Epithelial cell of proximal tubule (primary cell): ENCODE measurements at places on chromosomes 2 and 18.

DNA sequence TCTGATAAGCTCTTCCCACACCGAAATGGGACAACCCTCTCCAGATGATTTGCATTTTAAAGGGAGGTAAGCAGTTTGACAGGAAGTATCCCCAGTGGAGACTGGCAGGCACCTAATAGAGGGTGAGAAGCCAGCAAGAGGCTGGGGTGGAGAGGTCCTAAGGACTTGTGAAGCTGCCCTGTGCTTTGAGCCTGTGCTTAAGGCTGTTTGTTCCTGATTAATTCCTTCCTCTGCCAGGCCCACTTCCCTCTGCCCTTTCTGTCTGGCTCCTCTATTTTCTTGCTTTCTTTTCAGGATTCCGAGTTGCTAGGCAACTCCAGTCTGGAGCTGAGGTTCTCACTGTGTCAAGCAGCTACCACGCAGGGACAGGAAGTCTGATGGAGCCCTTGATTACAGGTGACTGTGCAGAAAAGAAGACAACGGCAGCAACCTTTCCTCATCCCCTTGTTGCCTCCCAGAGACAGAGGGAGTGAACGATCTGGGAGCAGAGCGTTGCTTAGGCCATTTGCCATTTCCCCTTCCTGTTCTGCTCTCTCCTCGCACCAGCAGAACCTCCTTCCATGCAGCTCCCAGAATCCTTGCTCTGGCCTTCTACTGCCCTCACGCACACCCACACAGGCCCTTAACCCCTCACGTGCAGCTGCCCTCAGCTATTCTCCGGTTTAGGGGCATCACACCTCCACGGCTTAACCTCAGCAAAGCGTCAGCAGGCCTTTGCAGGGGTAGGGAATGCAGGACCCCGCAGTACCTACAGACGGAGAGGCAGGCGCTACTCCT lies 103.6 kb upstream of the CELF4 start:
- DNase-seq, result no peak

DNA sequence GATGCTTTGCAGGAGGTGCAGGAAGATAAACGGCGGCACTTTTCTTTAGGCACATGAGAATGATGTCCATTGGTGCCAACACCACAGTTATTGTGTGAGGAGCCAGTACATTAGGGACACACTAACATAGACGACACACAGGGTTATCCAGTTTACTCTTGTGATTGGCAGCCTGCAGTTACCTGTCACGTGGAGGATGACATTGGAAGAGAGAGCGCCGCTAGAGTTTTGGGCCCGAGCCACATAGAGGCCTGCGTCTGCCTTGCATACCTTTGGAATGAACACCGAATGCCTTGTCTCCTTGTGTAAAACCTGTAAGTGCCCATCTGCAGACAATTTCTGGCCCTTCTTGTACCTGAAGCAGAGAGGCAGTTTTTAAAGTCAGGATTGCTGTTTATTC lies 26.9 kb upstream of the TTN start:
- DNase-seq, result no peak

GRCh38 chr2:142682528-142682927 lies 194.9 kb upstream of the KYNU start:
- DNase-seq, result no peak

DNA sequence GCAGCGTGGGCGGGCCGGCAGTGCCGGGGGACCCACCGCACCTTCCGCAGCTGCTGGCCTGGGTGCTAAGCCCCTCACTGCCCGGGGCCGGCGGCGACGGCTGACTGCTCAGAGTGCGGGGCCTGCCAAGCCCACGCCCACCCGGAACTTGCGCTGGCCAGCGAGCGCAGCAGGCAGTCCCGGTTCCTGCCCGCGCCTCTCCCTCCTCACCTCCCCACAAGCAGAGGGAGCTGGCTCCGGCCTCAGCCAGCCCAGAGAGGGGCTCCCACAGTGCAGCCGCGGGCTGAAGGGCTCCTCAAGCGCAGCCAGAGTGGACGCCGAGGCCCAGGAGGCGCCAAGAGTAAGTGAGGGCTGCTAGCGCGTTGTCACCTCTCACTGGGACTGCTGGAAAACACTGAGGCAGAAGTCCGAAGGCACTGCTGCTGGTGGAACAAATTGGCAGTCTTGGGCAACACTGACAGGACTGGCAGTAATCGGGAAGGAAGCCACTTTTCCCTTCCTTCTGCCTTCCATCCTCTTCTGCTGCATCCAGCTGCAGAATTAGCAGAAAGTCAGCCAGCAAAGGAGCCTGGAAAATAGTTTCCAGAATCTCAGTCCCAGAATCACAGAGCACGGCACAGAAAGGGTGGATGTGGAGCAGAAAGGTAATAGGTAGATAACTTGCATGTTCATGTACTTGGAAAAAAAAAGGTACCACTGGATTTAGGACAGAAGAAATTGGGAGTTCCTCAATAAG lies 179.4 kb upstream of the FN1 start:
- no peak for DNase-seq

DNA sequence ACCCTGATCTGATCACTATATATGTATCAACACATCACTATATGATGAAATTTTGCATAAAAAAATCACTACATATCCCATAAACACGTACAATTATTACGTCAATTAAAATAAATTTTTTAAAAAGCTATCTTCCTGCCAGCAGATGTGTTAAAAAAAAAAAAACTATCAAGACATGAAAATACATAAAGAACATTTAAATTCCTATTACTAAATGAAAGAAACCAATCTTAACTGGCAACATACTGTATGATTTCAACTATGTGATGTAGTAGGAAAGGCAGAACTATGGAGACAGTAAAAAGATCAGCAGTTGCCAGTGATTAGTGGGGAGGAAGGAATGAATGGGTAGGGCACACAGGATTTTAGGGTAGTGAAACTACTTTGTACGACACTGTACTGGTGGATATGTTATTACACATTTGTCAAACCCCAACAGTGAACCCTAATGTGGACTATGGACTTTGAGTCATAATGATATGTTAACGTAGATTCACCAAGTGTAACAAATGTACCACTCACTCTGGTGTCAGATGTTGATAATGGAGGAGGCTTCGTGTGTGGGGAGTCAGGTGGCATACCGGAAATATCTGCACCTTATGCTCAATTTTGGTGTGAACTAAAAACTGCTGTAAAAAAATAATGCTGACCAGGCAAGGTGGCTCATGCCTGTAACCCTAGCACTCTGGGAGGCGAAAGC lies 27.4 kb downstream of the USP34 start:
- DNase-seq, result peak; percentile 86

DNA sequence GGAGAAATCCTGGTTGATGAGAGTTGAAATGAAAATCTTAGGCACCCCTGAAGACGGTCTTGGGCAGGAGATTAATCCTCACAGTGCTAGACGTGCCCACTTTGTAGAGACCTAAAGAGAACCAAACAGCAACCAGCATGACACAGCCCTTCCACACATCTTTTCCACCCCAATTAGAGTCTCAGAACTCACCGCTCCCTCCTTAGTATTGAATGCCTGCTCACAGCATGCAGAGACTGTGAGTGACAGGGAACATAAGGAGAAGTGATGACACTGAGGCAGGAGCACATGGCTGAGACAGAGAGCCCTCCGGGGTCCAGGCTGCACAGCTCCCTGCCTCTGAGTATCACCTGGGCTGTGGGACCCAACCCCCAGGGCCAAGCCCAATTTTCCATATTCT lies 367.6 kb downstream of the EIPR1 start:
- DNase-seq, result no peak

- DNase-seq, result peak; percentile 56
Observed at GRCh38 chr2:9699139-9700108, 68.6 kb upstream of the YWHAQ start.

GRCh38 chr18:57533006-57533867 lies 53.3 kb downstream of the FECH start:
- DNase-seq, result no peak

GRCh38 chr2:228655331-228655730 lies 473.8 kb upstream of the SPHKAP start:
- no peak for DNase-seq

DNA sequence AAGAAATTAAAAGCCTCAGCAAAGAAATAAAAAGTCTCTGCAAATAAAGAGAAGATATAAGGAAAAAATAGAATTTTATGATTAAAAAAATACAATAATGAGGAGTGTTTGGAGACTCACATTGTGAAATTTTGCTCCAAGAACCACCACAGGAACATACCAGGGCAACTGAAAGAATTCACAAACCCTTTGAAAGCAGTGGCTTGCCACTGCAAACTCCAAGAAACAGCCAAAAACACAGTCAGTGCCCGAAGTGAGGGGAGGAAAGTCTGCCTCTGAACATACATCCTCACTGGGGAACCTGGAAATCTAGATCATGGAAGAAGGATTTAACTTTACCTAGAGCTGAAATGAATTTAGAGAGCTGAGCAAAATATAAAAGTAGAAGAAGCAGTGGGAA lies 33.1 kb downstream of the EVA1A start:
- no peak for DNase-seq

- DNase-seq, result no peak
Observed at GRCh38 chr2:10984418-10985135, 72.8 kb downstream of the KCNF1 start.

DNA sequence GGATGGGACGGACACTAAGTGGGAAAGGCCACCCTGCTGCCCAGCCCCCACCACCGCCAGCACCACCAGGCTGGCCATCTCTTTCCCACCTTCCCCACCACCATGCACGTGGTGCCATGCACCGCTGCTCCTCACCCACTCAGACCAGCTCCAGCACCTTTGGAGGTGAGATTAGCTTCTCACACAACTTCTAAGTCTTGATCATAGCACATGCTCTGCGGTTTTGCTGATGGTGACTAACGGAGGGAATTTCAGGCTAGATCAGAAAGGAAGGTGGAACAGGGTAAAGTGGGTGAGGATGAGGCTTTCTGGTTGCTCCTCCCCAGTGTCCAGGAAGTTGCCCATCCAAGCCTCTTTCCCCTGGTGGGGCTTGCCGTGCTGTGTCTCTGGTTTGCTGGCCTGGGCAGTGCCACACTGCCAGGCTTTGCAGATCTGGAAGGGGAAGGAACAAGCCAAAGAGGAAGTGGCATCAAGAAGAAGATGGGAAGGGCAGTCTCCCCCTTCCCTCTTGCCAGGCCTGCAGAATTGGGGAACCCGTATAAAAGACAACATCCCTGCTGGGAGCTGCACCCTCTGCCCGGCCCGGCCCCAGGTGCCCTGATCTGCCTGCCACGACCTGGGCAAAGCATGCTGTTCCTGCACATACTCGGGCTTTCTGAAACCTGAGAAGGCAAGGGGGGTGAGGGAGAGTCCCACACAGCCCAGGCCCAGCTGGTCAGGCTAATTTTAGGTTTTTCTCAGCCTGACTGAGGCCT lies 44.3 kb upstream of the CAB39 start:
- DNase-seq, result no peak

GRCh38 chr18:44805643-44806042 lies 125.0 kb downstream of the SETBP1 start:
- DNase-seq, result no peak

DNA sequence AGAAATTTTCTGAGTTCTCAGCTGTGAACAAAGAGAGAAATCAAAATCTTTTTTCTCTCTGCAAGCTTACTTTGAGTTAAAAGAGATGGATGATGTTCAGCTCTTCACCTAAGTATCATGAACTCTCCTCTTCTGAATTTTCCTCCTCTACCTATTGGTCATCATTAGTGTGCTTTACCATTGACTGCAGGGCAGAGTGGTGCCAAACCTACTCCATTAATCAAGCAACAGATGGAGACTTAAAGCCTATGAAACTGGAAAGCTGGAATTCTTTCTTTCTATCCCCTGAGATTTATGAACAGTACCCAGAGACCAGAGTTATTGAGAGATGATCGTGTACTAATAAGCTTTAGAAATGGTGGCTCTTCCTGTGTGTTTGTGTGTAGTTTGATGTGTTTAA lies 31.3 kb upstream of the LINC00305 start:
- DNase-seq, result no peak

DNA sequence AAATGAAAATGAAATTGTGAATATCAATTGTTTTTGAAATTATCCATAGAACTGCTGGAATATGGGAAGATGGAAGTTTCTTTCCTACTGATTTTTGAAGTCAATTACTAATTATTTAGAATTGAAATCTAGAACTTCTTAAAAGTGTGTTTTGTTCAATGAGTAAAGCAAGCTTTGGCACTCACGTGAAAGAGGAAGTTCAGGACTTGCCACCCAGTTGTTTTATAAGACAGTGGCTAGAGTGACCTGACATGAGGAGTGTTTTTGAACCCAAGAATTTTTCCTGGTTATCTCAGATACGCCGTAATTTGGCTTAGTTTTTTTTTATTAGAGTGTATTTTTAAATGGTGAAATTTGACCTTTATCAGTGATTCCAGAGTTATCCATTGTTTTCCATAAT lies 3.5 kb downstream of the MXD1 start:
- DNase-seq, result no peak

DNA sequence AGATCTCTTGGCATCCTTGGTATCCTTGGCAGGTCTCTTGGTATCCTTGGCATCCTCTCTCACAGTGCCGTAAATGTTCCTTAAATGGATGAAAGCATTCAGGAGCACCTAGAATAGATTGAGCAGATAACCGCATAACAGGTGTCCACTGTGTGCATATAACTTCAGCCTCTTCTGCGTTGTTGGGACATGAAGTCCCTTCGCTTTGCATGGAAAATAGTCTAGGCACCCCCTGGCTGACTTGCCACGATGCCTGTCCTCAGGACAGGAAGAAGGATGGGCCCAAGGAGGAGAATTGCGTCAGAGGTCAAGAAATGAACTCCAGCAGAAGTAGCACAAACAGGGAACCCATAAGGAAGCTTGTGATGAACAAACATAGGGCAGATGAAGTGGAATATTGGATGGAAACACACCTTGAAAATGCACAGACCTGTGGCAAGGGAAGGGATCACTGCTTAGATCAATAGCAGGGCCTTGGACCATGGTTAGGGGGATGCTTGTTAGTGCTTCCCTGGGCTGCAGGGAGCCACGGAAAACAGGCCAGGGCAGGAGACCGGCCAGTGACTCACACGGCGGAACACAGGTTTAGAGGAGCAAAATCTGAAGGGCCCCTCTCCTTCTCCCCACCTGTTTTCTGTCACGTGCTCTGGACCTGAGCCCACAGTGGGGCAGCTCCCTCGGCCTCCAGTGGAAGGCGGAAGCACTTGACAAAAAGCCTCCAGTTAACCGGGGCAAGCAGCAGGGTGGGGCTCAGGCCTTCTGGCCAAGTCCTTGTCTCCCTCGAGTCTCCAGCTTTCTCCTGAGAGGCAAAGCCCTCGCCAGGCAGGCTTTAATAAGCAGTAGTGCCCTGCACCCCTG lies 99.2 kb upstream of the ASAP2 start:
- no peak for DNase-seq

DNA sequence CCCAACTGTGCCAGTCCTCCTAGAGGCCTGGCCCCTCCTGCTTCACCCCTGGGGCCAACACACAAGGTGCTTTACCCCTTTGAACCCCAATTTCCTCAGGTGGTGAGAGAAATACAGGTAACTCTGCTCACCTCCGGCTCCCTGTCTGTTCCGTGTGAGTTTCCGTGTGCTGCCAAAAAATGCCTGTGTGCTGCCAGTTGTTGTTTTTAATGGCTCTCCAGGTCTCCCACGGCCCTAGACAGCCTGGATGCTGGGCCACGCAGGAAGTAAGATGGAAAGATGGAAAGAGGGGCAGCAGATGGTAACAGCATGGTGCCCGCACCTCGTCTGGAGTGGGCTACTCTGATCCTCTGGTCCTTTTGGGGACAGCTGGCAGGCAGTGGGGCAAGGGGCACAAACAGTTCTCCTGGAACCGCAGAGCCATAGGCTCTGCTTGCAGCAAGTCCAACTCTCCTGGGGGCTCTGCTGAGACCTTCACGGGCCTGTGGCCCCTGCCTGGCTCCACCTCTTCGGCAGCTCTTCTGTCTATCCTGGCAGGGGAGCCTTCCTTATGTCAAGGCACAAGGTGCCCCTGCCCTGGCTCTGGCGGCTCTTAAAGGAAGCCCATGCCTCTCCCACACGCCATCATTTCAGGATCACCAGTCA lies 4.3 kb upstream of the ARHGEF4 start:
- no peak for DNase-seq
